Stimulated activated CD8-positive, alpha-beta memory T cell treated with anti-CD3 and anti-CD28 coated beads, Interleukin-12 subunit alpha, Interleukin-12 subunit beta, amount 100 ng/mL, for 1 hour (primary cell): ENCODE measurements at places on chromosomes 4 and X.

DNA sequence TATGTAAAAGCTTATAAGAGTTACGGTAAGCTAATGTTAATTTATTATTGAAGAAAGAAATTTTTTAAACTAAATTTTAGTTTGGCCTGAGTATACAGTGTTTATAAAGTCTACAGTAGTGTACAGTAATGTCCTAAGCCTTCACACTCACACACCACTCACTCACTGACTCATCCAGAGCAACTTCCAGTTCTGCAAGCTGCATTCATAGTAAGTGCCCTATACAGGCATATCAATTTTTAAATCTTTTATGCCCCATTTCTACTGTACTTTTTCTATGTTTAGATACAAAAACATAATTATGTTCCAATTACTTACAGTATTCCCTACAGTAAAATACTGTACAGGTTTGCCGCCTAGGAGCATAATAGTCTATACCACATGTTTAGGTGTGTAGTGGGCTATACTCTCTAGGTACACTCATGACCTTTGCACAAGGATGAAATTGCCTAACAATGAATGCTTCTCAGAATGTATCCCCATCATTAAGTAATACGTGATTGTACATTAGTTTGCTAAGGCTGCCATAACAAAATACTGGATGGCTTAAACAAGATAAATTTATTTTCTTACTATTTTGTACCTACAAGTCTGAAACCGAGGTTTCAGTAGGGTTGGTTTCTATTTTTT is 333.8 kb upstream of the PCDH7 start:
- DNase-seq: no peak

DNA sequence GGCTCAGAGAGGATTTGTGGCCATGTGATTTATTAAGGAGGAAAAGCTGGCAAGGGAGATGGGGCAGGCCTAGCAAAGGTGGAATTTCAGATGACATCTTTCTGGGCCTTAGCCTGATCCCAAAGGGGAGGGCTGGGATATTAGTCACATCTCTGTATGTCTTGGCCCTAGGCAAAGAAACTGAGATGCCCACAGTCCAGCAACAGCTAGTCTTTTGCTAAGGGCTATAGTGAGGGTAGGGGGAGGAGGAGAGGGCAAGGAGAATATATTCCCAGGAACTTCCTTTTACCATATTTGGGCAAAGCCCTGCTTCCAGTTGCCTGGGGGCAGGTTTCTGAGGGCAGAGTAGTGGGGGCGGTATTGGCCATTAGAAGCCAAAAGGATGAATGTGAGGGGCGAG is 209.8 kb upstream of the NR3C2 start:
- no peak for DNase-seq

DNA sequence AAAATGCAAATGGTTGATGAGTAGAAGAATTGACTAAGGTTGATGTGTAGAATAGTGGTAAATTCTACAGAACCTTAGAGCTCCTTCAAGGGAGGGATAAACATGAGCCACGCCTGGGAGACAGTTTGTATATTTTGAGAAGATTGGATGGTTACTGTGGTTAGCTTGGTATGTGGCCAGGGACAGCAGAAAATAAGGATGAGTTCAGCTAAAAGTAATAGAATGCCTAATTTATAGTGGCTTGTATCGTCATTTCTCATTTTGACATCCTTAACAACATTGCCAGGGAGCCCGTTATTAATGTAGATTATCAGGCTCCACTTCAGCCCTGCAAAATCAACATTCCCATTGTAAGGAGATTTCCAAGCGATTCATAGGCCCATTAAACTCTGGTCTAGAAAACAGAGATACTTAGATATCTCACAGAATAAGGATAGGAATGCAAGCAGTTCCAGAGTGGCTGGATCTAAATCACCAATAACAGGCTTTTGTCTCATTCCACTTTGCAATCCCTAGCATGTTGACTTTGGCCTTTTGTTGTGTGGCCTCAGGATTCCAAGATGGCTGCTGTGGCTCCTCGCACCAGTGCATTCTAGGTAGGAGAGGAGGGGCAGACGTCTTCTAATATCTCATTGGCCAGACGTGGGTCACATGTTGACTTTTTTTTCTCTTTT is 6.4 kb upstream of the PTTG2 start:
- DNase-seq: no peak

GRCh38 chr4:105196523-105197145 is 50.0 kb downstream of the TET2 start:
- DNase-seq: no peak

- no peak for DNase-seq
Measured at GRCh38 chr4:143127621-143128020, 57.1 kb upstream of the USP38 start.

- DNase-seq: no peak
Measured at GRCh38 chr4:123827511-123827910, 430.9 kb downstream of the SPRY1 start.

- DNase-seq: no peak
Measured at GRCh38 chr4:138236037-138236436, 6.1 kb downstream of the SLC7A11 start.

DNA sequence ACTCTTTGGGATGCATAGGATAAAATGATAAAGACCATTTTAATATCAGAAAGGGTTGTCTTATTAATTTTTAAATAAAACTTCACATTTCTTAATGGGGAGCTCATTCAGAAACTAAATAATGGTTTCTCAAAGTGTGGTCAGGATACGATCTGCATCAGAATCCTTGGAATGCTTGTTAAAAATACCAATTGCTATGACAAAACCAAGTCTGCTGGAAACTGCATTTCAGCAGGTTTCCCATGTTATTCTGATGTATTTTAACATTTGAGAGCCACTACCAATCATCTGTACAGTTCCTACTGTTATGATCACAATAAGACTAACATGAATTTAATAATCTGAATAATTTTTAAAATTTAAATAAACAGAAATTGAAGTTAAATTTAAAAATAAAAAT is 115.1 kb downstream of the SOWAHB start:
- DNase-seq: no peak

- no peak for DNase-seq
Measured at GRCh38 chr4:7341491-7342222, 93.1 kb downstream of the PSAPL1 start.

DNA sequence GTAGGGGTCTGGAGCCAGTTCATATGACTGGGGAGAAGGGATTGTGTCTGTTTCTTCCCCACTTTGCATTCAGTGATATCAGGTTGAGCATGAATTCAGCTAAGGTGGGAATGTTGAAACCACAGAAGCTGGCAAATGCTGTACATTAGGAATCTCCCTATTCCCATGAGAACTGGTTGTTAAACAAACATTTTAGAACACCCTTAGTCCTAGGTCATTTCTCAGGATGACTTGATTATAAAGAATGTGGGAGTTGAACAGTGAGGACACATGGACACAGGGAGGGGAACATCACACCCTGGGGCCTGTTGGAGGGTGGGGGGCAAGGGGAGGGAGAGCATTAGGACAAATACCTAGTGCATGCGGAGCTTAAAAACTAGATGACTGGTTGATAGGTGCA is 62.6 kb upstream of the LIMCH1 start:
- no peak for DNase-seq

GRCh38 chrX:125436855-125437254 is 117.2 kb downstream of the TEX13C start:
- DNase-seq: no peak

DNA sequence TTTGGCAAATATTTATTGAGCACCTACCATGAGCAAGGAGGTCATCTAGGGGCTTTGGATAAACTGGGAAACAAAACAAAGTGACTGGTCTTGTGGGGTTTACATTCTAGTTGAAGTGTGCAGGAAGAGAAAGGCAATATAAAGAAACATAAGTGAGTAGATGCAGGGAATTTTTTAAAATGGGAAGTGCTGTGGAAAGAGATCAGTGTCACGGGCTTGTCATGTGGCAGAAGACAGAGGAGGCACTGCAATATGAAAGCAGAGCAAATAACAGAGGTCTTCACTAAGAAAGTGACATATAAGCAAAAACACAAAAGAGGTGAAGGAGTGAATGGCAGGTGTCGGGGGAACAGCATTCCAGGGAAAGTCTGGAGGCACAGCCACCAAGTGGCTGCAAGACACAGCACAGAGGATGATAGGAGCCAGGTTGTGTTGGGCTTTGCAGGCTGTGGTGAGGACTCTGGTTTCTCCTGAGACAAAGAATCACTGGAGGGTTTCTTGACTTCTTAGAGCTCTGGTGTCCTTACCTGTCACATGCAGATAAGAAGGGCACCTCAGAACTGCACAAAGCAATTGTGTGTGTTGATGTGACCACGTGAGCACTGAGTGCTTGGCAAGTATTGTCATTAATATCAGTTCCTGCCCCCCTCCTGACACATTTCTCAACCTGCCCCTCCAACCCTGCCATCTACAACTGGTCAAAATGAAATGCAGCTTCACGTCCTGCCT is 143.5 kb downstream of the TSPAN5 start:
- no peak for DNase-seq

- no peak for DNase-seq
Measured at GRCh38 chr4:102341201-102341600, 4.1 kb downstream of the SLC39A8 start.

DNA sequence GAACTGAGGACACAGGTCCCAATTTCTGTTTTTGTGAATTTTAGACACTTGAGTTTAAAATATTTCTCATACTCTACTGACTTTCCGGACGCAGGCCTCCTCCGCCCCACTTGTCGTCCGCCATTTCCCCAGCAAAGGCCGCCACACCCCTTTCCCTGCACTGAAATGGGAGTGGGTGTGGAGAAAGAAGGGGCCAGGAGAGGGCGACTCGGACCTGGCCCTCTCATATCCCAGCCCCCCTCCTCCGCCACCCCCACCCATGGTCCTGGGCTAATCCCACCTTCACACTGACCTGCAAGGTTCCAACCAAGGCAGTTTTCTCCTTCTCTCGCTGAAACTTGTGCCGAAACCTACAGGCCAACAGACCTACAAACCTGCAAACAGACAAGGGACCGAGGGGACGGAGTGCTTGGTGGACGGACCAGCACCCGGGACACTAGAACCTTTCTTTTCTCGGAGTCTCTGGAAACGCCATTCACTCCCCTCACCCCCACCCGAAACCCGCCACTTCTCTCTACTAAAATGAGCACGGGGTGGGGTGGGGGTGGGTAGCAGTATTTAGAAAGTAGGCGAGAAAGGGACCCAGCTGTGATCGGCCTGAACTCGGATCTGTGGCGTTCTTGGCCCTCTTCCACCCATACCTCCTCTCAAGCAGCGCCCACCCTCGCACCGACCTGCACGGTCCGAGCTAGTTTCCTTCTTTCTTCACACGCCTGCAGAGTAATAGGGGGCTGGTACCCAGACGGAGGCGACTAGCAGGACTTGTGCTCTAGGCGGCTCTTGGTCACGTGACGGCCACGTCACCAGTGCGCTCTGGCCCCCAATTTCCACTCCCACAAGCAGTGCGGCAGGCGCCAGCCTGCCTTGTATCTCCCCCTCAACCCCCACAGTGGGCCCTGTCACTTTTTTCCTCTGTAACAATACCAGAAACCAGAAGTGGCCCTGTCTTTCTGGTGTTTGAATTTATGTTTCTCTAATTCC is at the start of gene ARMCX6:
Gene ARMCX6, minus strand, starts transcription at position 790 of the 981 bp plus-strand sequence. CDS start 1,380 bp downstream, outside the sequence.
- DNase-seq: peak; percentile 50

GRCh38 chr4:122003335-122003734 is 51.5 kb upstream of the TRPC3 start:
- no peak for DNase-seq

GRCh38 chr4:68591204-68591603 is 15.1 kb upstream of the UGT2B17 start:
- no peak for DNase-seq

DNA sequence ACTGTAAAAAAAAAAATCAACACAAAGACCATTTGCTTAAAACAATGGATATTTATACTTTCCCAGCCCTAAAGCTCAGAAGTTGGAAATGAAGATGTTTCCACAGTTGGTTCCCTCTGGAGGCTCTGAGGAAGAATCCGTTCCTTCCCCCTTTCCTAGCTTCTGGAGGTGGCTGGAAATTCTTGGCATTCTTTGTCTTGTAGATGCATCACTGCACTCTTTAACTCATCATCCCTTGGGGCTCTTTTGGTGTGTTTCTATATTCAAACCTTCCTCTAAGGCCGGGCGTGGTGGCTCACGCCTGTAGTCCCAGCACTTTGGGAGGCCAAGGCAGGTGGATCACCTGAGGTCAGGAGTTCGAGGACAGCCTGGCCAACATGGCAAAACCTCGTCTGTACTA is 78.7 kb downstream of the VCX3A start:
- no peak for DNase-seq

GRCh38 chrX:150454083-150454482 is 91.0 kb downstream of the MAMLD1 start:
- DNase-seq: no peak

- no peak for DNase-seq
Measured at GRCh38 chr4:149321438-149321837, 494.2 kb downstream of the IQCM start.

DNA sequence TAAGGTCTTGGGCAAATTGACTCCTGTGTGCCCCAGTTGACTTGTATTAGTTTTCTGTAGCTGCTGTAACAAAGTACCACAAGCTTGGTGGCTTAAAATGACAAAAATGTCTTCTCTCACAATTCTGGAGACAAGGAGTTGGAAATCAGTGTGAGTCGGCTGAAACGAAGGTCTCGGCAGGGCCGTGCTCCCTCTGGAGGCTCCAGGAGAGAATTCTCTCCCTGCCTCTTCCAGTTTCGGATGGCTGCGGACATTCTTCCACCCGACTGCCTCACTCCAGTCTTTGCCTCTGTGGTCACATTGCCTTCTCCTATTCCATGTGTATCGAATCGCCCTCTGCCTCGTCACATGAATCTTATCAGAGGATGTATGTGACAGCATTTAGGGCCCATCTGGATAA is 66.0 kb upstream of the PHOX2B start:
- DNase-seq: no peak

GRCh38 chrX:16946971-16947562 is 609 bp downstream of the REPS2 start:
- DNase-seq: no peak

DNA sequence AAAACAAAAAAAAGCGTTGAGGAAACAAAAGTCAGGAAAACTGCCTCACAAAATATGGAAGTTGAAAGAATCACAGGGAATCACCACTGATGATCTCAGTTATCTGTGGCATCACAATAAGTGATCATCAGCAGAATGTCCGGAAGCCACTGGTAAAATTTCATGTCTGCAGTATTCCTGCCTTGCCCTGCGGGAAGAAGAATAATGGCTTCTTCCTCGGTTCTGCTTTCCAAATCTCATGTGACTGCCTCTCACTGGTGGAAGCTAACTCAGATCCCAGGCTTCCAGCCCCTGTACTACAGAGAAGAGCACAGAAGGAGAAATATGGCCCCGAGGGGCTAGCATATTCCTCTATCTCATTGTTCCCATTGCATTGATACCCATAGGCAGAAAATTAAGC is 12.7 kb upstream of the ZNF330 start:
- DNase-seq: no peak

GRCh38 chrX:37759878-37760418 is 19.9 kb upstream of the CYBB start:
- no peak for DNase-seq
